CD4-positive, alpha-beta T cell treated with Interleukin-10 for 1 hour (primary cell): ENCODE measurements at places on chromosomes 2 and 18.

DNA sequence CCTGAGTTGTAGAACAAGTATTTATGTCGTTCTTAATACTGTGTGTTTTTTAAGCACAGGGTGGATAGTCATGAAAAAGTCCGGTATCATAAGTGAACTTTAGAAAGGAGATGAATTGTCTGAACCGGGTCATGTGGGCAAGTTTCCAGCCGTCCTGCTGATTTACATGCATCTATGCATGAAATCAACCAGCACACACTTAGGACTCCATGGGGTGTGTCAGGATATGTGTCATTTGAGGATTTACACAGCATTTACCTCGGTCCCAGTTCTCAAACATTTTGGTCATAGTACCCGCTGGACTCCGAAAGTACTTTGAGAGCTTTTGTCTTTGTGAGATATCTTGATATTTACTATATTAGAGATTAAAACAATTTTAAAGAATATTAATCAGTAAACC is 47.5 kb upstream of the TWSG1 start:
- DNase-seq = no peak

- no peak for DNase-seq
Observed at GRCh38 chr2:231343006-231343710, 52.4 kb upstream of the B3GNT7 start.

- DNase-seq = no peak
Observed at GRCh38 chr2:100013892-100014677, 128.3 kb downstream of the AFF3 start.

DNA sequence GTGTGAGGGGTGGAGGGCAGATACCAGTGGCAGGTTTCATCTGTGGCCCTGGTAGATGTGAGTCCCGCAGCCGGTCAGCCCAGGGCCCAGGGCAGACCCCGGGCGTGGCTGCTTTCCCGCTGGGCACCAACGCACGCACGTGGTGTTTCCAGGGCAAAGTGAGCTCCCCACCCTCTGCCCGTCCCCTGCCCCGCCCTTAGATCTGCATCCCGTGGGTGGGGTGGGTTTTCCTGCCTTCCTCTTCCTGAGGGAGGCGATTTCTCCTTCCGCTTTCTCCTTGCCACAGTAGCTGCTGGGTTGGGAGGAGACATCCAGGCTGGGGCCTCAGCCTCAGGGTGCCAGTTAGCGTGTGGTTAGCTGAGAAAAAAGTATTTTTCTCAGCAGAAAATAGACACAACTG is 49.6 kb downstream of the ODC1 start:
- DNase-seq = no peak

DNA sequence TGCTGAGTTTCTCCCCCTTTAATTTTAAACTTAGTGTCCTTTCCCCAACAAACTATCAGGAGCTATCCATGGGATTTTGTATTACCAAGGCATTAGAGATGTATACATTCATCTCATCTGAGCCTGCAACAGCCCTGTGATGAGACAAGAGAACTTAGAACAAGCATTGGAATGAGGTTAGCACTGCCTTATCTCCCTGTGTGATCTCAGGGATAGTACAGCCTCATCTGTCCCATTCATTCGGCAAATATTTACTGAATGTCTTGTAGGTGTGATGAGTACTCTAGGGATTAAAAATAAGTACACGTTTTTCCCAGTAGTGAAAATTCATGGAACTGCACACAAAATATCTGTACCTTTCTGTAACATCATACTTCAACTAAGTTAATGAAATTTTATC is 45.6 kb downstream of the PAIP2B start:
- DNase-seq = no peak
